Dermis microvascular lymphatic vessel endothelial cell (primary cell): ENCODE measurements at places on chromosomes 1 and 21.

- no peak for DNase-seq
Measured at GRCh38 chr1:37137014-37137413, 102.7 kb upstream of the GRIK3 start.

- DNase-seq: no peak
Measured at GRCh38 chr21:29265690-29266479, 32.8 kb upstream of the BACH1 start.

- DNase-seq: no peak
Measured at GRCh38 chr1:32765570-32766327, 51.4 kb downstream of the YARS1 start.

DNA sequence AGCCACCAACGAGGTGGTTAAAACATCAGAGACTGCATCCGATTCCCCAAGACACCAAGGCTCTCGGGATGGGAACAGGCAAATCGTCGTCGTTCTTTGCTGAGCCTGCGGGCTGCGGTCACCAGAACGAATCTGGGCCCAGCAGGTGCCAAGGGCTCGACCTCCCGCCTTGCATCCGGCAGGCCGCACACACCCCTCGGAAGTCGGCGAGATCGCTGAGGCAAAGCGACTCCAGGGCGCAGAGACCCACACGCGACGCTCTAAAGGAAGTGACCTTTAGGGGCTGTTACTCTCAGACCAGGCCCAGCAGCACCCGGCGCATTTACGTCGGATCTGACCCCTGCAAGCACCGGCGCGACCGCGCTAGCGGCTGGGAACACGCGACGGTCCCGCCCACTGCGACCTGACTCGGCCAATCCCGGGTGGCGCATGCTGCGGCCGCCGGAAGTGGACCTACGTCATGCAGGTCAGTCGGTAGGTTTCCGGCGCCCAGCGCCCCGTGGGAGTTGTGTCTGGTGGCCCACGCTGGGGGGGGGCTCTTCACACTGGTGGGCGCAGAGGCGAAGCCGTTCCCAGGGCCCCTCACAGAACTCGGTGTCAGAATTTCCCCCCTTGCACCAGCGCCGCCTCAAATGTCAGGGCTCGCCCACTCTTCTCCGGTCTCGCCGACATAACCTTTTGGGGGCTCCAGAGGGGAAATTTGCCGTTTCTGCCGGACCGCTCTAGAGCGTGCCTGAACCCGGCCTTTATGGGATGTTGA lies 7.5 kb upstream of the PARK7 start:
- peak; percentile 87 for DNase-seq

- DNase-seq: no peak
Measured at GRCh38 chr1:183590244-183591191, at the start of gene NCF2. Gene NCF2 (minus strand): TSS chr1:183590459. CDS start chr1:183590329, 130 bp downstream.

DNA sequence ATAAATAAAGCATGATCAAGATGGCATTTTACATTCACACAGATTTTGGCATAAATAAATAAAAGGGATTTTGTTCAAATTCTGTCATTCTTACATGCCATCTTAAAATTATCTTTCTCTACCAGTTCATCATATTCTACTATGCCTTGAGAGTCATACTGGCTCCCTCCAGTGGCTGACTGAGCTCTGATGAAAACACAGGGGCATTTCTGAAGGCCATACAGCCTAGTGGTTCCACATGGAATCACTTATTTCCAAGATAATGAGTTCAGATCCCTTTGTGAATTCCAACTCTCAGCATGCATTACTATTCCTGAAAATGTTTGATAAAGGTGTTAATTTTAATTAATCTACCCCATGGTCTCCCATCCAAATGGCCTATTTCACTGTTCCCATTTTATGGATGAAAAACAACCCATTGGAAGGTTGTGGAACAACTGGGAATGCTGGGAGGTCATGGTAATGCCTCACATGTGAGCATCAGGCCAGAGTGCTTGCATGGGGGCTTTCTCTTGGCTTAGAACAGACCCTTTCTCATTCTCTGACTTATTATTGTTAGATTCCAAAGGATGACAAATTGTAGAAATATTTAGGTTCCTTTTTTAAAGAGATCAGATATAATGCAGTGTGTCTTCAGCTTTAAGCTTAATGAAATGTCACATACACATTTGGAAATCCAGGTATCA lies 622.4 kb upstream of the PKN2 start:
- peak; percentile 17 for DNase-seq

DNA sequence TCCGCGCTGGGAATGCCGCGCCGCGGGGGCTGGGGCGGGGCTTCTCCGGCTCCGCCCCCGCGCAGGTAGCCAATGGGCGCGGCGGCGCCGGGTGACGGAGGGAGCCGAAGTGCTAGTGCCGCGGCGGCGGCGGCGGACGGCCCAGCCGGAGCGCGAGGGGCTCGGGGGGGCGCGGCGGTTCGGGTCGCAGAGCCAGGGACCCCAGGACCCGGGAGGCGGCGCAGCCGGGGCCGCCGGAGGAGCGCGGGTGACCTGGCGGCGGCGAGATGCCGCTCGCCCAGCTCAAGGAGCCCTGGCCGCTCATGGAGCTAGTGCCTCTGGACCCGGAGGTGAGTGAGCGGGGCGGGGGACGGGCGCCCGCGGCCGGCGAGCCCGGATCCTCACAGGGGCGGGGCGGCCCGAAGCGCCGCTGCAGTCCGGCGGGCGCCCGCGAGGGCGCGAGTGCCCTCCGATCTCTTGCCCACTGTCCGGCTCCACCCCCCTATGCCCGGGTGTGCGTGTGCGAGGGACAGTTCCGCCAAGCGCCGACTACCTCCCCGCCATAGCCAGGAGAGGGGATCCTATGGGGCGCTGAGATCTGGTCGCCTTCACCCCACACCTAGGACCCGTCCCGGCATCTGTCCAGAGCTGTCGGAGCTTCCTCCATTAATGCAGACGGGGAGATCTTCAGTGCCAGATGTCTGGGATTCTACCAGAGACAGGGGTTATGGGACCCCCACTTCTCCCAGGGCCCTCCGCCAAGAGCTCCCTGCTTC lies at the start of gene RPS6KA1:
Gene RPS6KA1, plus strand, starts transcription at position 107 of the 755 bp plus-strand sequence. Its CDS starts 160 bp downstream, at position 267.
- DNase-seq: peak; percentile 15

GRCh38 chr1:236741753-236742152 lies 53.3 kb upstream of the MTR start:
- DNase-seq: no peak

DNA sequence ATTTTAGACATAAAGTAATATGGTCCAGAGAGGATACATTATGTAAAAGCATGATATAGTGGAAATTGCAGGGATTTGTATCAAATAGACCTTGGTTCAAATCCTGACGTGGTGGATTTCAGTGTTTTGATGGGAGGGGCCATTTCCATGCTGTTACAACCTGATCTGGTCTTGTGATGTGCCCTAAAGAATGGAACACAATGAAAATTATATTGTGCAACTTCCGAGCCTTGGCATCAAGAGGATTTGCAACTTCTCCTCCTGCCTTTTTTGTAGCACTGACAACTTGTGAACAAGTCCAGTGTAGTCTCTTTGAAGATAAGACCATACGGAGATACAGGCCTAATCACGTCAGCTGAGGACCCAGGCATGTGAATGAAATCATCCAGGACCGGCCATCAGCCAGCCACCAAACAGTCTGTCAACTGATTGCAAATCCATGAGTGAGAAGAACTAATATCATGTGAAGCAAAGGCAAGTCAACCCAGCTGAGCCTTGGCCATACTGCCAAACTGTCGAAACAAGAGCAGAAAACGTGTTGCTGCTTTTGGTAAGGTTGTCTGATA lies 412.1 kb downstream of the DPYD start:
- no peak for DNase-seq

DNA sequence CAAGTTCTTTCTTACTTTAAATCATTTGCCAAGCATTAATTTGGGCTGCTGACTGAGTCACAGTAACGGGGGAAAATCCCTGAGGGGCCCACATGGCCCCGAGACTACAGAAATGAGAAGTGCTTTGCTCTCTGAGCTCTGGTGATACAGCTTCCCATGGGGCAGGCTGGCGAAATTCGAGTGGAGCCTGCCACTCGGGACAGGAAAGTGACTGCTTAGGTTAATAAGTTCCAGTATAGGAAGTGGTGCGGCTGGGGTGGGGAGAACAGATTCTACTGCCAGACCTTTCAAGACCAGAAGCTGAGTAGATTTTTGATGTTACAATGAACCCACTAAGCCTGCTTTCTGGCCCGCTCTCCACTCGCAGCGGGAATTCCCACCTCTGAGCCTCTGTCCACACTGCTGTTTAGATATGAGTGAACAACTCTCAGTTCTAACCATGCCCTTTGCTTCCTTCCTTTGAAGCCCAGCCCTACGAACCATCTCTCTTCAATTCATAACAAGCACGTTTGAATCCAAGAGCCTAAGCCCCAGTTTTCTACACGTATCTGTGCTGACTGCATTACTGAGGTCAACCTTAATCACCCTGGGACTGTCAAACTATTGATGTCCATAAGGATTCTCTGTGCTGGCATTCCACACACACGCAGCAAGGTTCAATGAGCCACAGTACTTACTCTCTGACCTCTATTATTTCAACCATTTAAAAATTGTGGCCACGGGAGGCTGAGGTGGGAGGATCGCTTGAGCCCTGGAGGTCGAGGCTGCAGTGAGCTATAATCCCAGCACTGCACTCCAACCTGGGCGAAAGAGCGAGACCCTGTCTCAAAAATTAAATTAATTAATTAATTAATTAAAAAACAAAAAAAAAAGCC lies 9.6 kb downstream of the ZBTB17 start:
- no peak for DNase-seq

DNA sequence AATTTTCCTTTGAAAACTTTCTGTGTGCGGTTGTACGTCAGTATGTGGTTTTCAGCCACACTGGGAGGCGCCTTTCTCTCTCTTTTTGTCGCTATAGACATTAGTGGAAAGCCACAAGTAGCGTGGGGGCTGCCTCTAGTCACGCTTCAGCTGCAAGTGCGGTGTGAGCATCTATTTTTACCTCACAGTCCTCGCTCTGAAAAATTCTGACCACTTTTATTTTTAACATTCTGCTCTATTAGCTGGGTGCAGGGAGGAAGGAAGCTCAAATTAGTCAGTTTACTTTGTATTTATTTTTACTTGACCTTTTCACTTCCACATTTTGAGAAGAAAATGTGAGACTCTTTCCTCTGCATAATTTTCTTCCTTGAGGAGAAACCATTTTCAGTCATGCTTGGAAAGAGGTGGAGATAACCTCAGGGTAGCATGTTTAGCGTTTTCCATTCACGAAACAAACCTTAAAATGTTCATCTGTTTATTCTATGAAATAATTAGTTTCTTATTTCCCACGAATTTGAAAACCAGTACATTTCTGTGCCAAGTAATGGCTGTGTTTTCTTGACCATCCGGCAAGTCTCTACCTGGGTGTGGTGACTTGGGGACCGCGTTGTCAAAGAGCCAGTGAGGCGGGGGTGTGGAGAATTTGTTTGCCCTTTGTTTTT lies 35.6 kb downstream of the ADARB1 start:
- no peak for DNase-seq

DNA sequence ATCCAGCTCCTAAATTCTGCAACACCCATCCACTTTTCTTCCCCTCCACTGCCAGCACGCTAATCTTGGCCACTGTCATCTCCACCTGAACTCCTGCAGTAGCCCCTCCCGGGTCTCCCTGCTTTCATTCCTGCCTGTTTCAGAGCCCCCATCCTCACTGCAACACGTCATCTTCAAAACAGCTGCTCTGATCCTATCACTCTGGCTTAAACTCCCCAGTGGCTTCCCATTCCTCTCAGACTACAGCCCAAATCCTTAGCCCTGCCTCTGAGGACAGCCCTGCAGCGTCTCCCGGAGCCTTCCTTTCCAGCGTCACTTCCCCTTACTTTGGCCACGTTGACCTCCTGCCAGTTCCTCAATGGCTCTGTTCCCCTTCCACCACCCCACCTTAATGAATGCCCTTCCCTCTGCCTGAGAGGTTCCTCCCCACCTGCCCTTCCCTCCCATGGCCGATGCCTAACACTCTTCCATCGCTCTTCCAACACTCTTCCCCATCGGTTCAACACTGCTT lies 22.9 kb upstream of the IFNAR2 start:
- DNase-seq: no peak

GRCh38 chr1:54516249-54516920 lies 31.6 kb upstream of the ACOT11 start:
- no peak for DNase-seq

DNA sequence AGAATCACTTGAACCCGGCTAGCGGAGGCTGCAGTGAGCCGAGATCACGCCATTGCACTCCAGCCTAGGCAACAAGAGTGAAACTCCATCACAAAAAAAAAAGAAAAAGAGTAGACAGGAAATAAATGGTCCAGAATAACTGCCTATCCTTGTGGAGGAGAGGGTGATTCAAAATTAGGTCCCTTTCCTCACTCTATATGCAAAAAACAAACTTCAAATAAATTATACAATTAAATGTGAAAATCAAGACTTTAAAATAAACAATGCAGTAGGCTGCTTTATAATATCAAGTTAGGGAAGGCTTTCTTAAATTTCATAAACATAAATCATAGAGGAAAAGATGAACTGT lies 26.4 kb downstream of the MRPL39 start:
- DNase-seq: no peak

GRCh38 chr1:204649721-204650521 lies 35.6 kb downstream of the LRRN2 start:
- DNase-seq: no peak

DNA sequence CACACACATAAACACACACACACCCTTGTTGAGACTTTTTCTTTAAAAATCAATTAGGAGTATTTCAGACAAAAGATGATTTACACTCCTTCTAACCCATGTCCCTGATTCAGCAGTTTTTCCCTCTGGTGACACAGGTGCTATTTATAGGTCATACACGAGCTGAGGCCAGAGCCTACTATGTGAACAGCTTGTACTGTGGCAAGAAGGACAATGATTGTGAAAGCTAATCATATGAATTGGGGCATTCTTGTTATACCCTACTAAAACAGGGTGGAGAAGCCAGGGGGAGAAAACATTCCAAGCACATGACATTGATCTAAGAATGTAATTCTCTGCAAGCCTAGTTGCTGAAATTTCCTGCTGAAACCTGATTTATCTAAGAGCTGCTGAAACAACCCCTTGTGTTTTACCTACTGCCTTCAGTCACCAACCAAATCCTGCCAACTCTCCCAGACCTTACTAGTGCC lies 60.3 kb downstream of the XCL1 start:
- no peak for DNase-seq
